Activated CD4-positive, CD25-positive, alpha-beta regulatory T cell treated with anti-CD3 and anti-CD28 coated beads, Interleukin-2, amount 50 U/mL, for 16 hours (primary cell): ENCODE measurements at places on chromosomes 13 and 19.

- DNase-seq, result no peak
Observed at GRCh38 chr19:55638864-55639359, 1.9 kb upstream of the ZNF580 start.

DNA sequence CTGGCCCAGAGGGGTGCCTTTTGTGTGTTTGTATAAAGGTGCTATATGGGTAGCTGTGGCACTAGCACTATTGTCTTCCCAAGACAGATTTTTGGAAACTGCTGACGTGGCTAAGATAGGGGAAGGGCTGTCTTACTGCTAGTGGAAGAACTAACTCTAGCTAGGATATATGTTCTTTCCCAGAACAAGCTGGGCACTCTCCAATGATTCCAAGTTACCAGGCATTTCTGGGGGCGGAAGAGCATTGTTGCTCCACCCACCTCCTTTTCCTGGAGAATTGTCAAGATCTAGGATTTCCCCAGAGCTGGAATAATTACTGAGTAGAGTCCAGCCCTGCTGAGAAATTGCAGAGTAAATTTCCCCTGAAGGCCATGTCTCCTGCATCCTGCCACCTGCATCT lies 408.3 kb downstream of the KLF5 start:
- no peak for DNase-seq

DNA sequence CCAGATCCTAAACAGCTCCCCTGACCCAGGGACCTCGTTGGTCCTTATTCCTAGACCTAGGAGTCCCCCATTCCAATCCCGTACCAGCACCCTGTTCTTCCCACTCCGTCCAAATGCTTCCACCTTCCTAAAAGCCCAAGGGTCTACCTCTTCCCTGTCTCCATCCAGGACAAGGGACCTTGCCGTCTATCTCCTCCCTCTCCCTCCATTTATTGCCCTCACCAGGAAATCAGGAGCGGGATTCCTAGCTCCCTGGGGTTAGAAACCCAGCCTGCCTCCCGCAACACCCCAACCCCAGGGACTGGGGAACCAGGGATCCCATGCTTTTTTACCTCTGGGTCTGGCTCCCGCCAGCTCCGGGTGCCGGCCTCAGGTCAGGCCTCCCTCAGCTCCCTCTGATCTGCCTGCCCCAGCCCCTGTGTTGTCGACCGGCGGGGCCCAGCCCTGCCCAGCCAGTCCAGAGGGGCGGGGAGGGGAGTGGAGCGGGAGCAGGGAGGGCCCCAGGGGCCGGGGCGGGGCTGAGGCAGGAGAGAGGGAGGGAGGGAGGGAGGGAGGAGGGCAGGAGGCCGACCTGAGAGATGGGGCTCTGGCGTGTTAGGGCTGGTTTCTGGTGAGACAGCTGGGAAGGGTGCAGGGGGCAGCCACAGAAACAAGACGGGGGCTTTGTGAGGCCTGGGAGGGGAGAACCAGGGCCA lies at the start of gene B3GNT8:
Gene B3GNT8, minus strand, starts transcription at position 423 of the 695 bp plus-strand sequence. CDS start 596 bp downstream, outside the sequence.
- DNase-seq, result no peak

DNA sequence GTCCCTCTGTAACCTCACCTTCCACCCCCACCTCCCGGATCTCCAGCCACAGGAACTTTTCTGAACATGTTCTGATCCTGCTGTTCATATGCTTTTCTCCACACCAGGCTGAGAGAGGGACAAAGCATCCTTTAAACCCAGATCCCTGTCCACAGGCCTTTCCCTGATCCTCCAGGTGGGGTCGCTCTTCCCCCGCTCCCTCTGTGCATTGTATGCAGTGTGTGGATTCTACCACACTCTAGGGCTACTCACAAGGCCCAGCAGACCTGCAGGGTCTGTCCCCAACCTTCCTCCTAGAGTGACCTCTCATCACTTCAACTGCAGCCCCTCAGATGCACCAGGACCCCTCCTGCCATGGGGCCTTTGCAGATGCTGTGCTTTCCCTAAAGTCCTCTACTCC lies 1200.6 kb downstream of the UQCRFS1 start:
- no peak for DNase-seq

DNA sequence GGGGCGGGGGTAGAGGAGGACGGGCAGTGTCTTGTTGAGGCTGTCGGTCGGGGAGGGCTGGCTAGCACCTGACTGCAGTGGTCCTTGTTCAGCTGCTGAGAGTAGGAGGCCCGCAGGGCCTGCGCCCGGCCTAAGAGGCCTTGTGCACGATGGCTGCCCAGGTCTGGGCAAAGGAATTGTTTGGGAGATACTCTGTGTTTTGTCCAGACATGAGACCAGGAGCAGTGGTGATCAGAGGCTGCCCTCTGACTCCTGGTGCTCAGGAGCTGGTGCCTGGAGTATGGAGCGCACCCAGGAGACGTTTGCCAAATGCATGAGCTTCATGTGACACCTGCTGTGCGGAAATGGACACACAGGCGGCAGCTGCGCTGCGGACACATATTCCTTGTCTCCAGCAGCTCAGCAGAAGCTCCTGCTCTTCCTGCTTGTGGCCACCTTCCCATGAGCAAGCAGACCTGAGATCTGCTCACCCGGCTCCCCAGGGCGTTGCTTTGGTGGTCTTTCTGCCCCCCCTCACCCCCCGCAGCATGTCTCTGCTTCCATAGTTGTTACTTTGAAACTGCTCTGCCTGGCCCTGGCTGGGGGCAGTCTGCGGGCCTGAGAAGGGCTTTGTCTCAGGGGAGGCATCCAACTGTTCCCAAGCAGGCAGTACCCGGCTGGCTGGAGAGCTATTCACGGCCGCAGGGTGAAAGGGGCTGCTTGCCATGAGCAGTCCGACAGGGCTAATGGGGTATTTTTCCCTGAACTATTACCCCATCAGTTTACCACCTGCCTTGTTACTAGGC lies 163.9 kb downstream of the TEX29 start:
- no peak for DNase-seq

- DNase-seq, result no peak
Observed at GRCh38 chr19:33734913-33735312, 61.8 kb upstream of the KCTD15 start.

DNA sequence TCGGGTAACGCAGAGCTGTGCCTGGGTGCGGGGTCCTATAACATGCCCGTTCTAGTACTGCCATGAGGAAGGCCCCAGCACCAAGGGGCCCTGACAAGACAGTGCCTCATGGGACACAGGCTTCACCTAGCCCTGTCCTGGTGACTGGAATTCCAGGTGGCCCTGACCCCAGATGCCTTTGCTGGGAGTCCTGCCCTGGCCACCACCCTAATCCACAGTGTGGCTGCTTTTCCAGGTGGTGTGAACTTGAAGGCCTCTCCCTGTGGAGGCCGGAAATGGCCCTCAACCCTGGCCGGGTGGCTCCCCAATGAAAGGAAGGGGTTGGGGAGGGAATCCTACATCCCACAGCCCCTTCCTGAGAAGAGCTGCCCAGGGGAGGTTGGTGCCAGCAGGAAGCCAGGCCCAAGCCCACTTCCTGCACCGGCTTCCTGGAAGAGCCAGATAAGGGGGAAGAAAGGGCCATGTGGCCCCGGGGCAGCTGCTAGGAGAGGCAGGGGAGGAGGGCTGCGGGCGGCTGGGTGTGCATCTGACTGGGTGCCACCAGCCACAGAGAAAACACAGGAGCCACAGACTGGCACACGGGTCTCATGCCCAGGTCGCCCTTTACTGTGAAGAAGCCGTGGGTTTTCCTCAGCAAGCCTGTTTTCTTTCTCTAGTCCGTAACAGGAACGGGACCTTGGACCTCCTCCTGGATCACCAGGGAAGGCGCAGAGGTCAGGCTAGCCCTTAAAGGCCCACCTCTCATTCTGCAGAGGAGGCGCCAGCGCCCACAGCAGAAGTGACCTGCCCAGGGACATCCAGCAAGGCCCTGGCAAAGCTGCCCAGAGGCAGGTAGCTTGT lies 4.7 kb downstream of the LSM4 start:
- no peak for DNase-seq

DNA sequence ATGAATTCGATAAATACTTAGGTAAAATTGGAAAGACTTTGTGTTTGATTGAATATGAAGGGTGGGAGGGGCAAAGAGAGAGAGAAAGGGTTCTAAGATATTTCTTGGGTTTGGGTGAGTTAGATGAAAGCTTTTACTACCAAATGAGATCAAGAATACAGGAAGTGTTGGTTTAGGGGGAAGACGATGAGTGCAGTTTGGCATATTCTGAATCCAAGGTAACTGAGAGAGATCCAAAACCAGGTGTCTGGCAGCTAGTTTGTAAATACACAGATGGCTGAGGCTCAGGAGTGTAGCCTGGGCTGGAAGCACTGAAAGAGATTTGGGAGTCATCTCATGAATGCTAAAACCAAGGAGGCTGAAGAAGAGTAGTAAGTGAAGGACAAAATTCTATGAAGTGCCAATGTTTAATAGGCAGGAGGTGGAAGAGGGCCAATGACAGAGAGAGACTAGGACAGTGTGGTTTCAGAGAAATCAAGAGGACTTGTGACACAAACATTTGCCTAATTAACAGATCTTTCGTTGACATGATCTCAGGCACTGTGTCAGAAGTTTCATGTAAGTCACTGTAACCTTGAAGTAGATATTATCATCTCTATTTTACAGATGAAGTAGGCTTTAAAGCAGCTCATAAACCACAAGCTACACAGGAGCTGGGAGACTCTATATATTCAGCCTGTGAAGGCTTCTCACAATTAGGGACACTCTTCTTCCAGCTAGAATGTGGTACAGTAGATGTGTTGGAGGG lies 70.2 kb upstream of the ZDHHC20 start:
- no peak for DNase-seq

GRCh38 chr19:4390567-4391305 lies 9.6 kb downstream of the SH3GL1 start:
- no peak for DNase-seq

GRCh38 chr19:13865571-13866462 lies 11.1 kb upstream of the NANOS3 start:
- no peak for DNase-seq

- no peak for DNase-seq
Observed at GRCh38 chr13:79108914-79109643, 297.0 kb downstream of the RBM26 start.

DNA sequence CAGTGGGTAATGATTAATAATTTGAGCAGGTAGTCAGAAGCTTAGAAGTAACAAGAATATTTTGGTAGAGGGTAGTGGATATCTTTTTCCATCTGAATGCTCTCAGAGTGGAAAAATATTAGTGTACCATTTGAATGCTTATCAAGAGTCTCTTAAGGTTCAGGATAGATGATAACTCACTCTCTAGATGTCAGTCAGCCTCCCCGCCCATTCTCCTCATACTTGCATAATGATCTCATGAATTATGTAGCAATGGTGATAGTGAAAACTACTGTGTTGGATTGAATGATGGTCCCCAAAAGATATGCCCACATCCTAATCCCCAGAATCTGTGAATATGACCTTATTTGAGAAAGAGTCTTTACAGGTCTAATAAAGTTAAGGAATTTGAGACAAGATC lies 132.7 kb upstream of the KLF12 start:
- no peak for DNase-seq

DNA sequence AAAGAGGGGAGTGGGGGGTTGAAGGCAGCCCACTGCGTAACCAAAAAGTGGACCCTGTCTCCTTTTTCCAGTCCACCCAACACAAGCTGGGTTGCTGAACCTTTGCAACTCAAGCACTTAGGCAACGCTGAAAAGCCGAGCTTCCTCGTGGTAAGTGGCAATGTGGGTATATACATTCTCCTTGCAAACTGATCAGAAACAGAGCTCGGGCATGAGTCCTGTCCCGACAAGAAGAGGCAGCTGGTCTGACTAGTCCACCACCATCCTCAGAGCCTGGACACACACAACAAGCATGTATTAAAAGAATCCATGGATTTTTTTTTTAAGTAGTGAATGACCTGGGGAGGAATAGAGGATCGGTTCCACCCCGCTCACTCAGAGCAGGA lies 240.6 kb upstream of the ZNF507 start:
- DNase-seq, result no peak

GRCh38 chr13:98521461-98522247 lies 55.3 kb downstream of the STK24 start:
- DNase-seq, result no peak

DNA sequence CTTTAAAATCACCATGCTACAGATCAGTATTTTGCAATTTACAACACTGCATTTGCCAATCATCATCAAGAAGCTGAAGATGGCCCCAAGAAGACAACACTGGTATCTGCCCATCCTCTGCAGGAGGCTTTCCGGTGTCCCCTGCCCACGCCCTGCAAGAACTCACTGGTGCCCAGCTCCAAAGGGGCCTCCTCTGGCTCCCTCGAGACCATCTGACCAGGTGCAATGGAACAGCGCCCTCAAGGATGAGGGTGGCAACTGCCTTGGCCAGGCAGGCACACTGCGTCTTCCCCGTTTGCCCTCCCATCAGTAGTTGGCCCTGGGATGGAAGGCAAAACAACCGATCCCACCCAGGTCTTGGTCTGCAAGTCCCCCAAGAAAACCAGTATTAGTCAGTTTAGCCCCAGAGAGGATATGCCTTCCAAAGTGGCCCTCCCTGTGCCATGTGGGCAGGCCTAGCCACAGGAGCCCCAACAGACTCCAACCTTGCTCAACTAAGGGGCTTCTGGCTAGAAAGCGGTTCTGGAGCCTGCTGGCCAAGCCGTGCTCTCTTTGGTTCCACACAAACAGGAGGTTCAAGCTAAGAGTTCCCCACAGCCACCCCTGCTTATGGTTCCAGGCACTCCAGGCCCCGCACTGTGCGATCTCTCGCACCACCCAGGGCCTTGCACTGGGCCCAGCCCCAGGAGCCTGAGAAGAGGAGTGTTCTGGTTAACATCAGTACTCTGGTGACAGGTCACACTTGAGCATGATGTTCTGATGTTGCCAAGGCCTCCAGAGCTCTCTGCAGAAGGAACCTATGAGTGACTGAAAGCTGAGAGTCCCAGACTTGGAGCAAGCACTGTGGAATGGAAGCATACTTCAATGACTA lies 4.7 kb downstream of the PCID2 start:
- DNase-seq, result no peak

DNA sequence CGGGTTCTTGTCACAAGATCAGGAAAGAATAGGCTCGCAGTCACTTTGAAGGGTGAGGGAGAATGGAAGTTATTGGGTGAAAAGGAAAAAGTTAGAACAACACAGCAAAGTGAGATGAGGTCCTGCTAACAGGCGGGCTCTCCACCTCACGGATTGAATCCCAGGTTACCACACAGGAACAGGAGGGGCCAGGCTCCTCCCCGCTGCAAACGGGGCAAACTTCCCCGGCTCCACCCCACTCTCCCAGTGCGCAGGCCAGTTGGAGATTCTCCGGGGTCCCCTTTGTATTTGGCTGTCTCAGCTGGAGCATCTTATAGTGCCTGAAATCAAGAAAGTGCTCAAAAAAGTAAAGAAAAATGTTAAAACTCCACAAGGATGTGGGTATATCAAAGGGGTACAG lies 78.3 kb upstream of the IPO5 start:
- no peak for DNase-seq

DNA sequence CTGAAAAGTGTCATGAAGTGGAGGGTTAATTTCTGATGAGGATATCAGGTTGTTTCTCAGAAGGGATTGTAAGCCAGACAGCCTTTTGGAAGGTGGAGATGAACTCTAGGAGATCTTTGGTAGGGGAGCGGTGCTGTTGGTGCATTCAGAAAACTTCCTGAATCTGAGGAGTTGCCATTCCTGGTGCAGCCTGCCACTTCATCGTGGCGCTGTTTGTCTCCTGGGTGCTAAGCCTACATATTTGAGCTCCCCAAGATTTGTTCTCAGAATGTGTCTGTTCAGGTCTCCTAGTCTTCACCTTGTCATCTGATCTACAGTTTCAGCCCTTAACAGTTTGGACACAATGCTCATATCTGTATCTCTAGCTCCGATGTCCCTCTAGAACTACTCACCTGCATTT lies 285.6 kb downstream of the MTUS2 start:
- no peak for DNase-seq
